Posterior vena cava (tissue), 2 donors: ENCODE measurements at places on chromosomes 4 and X. TPM values are rescaled to one million over a fixed set of nuclear protein-coding genes. Genes with fewer than 3 reads are reported as not detected.
A peak's percentile ranks its signal among the peaks of the same experiment; 100 is the strongest.

Gene NCAPG
- 0.74 TPM for total RNA-seq

GRCh38 chr4:83556006-83556707 is 20.2 kb downstream of the GPAT3 start:
- no peak for DNase-seq

DNA sequence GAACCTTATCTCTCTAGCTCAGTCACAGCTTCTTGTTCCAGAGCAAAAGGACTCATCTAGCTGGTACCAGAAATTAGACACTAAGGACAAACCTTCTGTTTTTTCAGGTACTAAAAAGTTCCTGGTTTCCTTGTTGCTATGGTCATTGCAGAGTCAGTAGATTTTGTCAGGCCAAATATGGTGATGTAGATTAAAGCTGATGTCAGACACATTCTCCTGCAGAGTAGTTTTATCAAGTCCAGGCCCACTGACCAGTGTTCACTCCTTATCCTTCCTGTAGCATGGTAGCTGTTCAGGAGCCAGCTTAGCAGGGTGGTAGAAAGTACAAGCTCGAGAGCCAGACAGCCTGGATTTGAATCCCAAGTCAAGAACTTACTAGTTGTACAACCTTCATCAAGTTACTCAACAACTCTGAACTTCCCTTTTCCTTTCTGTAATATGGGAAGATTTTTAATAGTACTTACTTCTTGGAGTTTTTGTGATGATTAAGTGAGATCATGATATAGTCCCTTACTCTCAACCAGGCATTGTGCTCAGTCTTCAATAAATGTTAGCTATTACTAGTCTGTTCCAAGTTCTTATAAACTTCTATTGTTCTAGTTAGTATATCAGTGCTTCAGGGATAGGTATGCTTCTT is 17.9 kb downstream of the OCRL start:
- DNase-seq, result no peak

DNA sequence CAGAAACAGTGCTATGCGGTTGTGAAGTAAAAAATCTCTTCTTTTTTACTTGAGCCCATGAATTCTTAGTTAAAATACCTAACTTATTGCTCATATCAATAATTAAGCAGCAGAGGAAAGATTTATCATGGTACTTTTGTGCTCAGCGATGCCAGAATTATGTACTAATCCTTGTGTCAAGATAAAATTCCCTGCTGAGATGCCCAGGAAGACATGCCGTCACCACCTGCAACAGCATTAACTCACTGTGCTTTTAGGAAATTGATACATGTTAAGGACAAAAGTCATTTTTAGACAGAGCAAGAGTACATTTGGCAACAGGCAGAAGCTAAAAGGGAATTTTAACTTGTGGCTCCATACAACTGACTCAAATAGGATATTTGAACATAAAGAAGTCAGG is 138.9 kb downstream of the NPNT start:
- no peak for DNase-seq

GRCh38 chr4:98816816-98817215 is 112.1 kb downstream of the EIF4E start:
- DNase-seq, result no peak

DNA sequence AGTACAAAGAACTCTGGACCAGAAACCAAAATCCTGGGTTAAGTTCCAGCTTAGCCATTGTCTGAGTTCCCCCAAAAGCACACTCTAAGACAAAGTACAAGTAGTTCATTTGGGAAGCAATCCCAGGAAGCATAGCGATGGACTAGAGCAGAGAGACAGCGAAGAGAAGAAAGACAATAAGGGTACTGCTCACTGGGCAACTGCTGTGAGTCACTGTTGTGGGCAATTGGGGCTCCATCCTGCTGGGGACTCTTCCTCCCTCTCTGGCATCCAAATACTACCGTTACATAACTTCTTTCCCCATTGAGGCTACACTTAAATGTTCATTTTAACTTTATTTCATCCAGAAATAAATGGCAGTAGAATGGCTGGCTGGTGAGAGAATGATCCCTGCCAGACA is 14.1 kb downstream of the SRPX start:
- DNase-seq, result no peak

DNA sequence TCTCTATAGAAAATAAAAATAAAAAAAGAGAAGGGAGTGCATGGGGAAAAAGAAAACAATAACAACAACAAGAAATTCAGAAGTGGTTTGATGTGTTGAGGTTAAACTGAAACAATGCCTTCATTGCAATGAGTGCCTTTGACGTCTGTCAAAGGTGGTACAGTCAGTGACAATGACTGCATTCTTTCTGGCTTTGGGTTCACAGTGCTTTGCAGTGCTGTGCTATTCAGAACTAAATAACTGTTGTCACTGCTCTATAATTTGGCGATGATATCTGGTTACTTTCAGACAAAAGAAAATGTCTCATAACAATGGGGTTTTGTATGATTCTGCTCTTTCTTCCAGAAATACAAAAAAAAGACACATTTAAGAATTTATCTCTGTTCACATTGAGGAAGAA is 488.6 kb upstream of the MAGEB2 start:
- no peak for DNase-seq

- DNase-seq, result no peak
These were observed 35.8 kb upstream of the DYNLT3 start for GRCh38 chrX:37883196-37883595.

DNA sequence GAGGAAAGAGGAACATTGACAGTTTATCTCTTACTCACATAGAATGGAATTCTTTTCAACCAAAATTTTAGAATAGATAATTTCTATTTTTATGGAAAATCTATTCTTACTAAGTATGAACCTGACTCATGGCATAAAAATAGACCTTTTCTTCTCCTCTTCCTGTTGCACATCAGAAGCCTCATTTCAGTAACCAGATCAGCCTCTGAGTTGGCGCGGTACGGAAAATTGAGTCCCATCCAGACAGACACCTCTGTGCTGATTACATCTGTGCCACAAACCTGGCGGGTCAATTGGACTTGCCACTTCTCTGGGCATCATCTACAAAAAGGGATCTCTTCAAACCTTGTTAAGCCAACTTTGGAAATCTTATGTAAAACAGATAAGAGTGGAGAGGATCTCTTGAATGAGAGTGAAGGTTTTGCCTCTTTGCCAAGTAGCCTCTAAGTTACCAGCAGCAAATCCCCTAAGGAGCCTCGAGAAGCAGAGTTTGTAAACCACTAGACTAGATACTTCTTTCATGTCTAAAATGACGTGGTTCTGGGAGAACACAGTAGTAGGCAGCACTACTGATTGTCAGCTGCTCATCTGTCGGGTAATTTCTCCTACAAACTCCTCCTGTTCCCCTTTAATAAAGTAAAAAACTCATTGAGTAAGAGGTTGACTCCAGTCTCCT is 37.4 kb downstream of the TENM3 start:
- DNase-seq, result no peak

- DNase-seq, result no peak
These were observed 2.7 kb downstream of the LEF1 start for GRCh38 chr4:108166038-108166437.

DNA sequence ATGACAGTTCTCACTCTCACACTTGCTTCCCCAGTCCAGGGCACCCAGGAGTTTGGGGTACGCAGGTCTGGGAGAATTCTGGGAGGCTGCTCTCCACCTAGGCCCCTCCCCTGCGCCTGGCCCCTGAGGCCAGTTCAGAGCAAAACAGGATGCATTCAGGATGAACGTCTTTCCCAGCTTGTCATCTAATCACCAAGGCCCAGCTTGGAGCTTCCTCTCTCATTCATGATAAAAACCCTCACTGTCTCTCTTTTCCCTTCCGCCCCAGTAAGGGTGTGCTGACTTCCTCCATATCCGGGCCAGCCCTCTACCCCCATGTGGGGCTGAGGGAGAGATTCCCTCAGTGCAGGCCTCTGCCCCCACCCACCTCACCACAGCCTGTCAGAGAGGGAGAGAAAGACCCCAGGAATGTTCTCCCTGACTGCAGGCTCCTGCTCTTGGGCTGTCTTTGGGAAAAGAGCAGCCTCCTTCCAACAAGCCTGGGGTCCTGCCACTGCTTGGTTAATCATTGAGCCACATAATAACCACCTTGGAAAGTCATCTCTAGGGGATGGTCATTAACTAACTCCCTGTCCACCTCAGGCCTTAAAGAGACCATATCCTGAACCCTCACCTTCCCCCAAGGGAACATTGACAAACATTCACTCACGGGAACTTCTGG is 50.1 kb downstream of the STARD8 start:
- no peak for DNase-seq

DNA sequence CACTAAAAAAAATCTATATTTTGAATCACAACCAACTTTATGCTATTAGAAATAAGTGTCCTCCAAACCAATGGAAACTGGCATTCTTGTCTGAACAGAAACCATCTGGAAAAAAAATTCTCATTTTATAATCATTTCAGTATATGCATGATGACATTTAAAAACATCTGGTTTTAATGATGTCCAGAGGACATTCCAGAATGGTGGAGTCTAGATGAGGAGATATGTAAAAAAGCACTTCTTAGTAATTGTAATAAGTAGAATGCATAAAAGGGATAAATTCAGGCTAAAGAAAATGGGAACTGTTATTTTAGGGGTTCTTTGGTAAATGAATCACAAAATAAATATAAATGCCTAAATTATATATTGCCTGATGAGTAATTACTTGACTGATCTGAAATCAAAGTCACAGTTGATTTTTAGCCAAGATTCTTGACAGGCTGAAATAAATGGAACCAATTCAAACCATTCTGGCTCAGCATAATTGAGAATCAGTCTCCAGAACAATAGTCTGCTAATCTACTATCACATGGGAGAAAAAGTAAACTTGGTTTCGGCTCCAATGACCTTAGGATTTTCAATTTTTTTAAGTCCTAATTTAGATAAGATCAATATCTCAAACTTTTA is 636.6 kb downstream of the FAT4 start:
- no peak for DNase-seq

Gene PLP1
- 3.6 TPM for total RNA-seq

Gene ETDA
- not detected for total RNA-seq

DNA sequence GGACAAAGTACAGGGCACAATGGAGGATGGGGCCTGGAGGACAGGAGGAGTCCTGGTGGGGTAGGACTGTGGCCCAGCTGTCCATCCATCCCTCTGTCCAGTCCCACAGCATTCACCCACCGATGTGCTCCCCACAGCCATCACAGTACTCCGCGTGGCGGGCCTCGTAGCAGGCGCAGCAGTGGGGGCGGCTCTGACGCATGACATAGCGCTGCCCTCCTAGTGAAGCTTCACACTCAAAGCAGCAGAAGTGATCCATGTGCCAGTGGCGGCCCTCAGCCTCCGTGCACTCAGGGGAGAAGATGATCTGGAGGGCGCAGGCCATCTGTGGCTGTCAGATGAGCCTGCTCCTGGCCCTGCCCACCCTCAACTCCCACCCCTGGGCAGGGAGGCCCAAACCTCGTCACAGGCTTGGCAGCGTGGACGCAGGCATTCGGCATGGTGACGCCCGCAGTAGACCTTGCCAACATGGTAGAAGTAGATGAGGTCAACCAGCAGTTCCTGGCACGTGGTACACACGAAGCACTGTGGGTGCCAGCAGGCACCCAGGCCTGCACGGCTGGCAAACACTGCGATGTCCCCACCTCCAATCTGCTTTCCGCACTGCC is 6.3 kb downstream of the PLP2 start:
- no peak for DNase-seq

GRCh38 chr4:105637408-105638176 is 70.9 kb downstream of the INTS12 start:
- DNase-seq, result peak; percentile 85
